ENCODE measurements at places on chromosomes 2 and 18.
A peak's percentile ranks its signal among the peaks of the same experiment; 100 is the strongest.

- DNase-seq, result peak; percentile 42
Measured at GRCh38 chr2:207531032-207531952, 1.5 kb downstream of the CREB1 start.

GRCh38 chr2:129801575-129801974, 177.9 kb upstream of the RAB6C start:
- no peak for DNase-seq

GRCh38 chr18:8689517-8689916, 15.8 kb upstream of the MTCL1 start:
- DNase-seq, result no peak

DNA sequence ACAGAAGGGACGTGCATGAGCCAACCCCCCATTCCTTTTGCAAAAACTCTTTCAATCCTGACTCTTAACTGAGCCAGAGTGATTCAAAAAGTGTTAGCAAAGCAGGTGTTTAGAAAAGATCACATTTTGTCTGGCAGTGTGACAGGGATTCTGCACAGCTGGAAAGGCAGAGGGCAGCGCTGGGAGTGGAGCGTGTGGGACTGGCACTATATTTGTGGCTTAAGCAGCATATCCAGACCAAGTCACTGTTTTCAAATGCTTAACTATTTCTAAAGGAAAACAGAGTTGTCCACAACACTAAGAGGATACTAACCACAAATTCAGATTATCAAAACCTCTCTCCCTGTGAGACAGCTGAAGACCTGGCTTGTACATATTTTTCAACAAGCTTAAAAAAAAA, 19.0 kb downstream of the CABYR start:
- DNase-seq, result no peak

GRCh38 chr2:129863350-129863749, 116.1 kb upstream of the RAB6C start:
- no peak for DNase-seq

GRCh38 chr18:9796935-9797549, 88.7 kb upstream of the TXNDC2 start:
- no peak for DNase-seq

- DNase-seq, result no peak
Measured at GRCh38 chr18:71743634-71744033, 800.5 kb downstream of the CBLN2 start.

DNA sequence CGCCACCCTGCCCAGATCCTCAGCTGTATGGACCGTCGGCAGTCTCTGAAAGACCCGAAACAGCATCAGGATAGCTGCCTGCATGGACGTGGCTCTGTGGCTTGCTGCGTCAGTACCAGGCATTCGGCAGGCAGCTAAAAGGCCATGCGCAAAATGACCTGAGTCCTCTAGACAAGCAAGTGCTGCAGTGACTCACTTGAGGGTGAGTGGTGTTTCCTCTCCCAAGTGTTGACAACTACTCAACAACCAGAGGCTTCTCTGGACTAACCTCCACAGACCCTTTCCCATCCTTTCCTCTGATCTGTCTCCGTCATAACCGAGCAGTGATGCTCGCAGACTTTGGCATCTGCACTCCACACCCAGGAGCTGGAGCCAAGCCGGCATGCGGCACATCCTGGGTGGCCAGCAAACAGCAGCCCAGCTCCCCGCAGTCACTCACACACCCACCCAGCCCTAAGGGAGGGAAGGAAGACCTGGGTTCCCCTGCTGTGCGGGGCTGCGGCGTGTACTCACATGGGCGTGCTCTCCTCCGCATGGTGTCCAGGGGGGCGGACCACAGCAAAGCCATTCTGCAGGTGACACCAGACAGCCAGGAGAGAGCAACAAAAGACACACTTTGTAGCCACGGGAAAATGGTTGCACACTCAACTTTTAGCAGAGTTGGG, 239.3 kb downstream of the TWIST2 start:
- DNase-seq, result no peak

DNA sequence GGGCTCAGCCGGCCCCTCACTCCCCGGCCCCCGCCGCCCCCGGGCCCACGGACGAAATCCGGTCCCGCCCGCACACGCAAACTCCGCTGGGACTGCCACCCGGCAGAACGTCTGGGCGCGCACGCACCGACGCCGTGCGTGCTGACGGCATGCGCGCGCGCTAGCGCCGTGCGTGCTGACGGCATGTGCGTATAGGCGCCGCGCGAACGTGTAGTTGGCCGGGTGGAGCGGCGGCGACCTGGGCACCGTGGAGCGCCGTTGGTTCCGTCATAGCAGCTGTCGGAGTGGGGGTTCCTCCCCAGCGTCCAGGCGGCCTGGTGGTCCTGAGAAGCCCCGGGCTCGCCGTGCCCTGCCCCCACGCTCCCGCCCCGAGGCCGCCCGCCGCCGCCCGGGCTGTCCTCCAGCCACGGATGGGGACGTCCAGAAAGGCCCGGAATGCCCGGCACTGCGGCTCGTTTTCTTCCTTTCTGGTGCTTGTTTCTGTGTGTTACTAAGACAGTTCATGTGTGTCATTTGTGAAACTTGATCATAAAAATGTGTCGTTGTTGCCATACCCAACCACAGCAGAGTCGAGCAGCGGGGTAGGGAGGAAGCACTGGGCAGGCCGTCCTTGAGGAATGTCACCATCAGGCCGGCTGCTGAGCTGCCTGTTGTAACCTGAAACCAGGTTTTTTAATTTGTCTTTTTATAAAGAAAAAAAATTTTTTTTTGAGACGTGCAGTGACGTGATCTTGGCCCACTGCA, at the start of gene TXNL4A:
Gene TXNL4A, minus strand, starts transcription at position 113 of the 744 bp plus-strand sequence. CDS start 171 bp downstream, outside the sequence.
- DNase-seq, result peak; percentile 89

DNA sequence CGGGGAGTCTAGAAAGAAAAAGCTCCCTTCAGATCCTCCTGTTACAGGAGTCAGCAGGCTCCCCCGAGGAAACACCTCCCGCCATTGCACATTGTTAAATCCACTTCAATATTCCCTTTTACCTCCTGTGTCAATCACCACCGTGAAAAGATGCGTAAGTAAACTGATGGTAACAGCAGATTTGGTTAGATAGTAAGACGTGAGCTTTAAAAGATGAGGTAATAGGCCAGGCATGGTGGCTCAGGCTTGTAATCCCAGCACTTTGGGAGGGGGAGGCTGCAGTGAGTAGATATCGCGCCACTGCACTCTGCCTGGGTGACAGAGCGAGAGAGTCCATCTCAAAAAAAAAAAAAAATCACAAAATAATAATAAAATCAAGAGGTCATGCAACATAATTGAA, 15.2 kb upstream of the NCL start:
- no peak for DNase-seq

GRCh38 chr2:212958133-212958532, 193.3 kb downstream of the IKZF2 start:
- no peak for DNase-seq

DNA sequence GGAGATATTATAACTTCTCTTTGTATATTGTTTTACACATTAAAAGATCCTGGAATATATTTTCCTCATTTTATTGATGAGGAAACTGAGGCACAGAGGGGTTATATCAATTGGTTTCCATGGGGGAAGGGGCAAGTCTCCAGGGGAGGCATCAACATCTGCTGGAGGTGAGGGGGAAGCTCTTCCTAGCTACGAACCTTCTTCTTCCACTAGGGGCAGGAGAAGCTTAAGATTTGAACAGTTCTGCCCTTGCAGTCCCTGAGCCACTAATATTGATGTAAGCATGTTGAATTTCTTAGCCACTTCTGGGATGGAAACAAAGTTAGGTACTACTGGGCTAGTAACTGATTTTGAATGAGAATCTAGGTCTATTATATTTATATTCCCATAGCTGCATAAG, 140.1 kb upstream of the AQP4 start:
- DNase-seq, result no peak

- no peak for DNase-seq
Measured at GRCh38 chr2:20666005-20666303, 990 bp upstream of the GDF7 start.
